ENCODE measurements at places on chromosomes 12 and 14. TPM values are rescaled to one million over a fixed set of nuclear protein-coding genes. Genes with fewer than 3 reads are reported as not detected.

GRCh38 chr12:53057816-53058500 is 8.1 kb downstream of the TNS2 start:
- no peak for DNase-seq

GRCh38 chr12:132639956-132640520 is 21.5 kb downstream of the P2RX2 start:
- no peak for DNase-seq

Gene DDN
- total RNA-seq: 0.09 TPM

- DNase-seq: no peak
Measured at GRCh38 chr14:56243110-56243509, 124.9 kb downstream of the PELI2 start.

Gene HCAR2
- total RNA-seq: not detected

DNA sequence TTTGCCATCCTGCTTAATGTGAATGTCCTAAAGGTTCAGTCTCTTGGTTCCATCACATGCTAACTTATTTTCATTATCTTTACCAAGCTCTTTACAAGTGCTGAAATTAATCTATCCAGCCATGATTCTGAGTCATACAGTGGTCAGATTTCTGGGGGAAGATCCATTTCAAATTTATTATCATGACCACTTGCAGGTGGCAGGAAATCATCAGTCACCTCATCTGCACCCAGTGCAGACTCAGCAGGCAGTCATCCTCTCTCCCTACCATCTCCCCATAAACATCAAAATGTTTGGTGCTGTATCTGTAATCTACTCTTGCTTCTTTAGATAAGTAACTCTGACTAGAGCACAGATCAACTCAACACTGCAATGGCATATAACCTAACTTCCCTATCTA is 23.5 kb downstream of the ATG14 start:
- DNase-seq: no peak

Gene ATP2A2
- 139 TPM for total RNA-seq

- DNase-seq: no peak
Measured at GRCh38 chr12:43761500-43761899, 2.7 kb downstream of the IRAK4 start.

- peak; percentile 97 for DNase-seq
Measured at GRCh38 chr14:54676812-54677708, 110.1 kb downstream of the SAMD4A start.

DNA sequence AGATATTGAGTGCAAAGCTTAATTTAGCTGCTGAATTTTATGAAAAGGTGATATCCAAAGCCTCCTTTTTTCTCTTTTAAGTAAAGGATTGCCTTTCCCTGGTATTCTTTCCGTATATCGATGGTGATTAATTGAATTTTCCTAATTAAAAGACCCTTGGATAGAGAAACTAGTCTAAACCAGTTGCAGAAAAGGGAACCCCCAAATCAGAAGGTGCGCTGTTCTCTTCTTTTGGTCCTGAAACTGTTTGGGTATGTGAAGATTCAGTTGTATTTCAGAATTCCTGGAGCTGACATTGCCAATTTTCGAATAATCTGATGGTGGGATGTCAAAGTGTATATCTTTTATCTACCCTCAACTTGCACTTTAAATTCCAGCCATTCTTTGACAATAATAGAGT is 1.9 kb downstream of the GPHN start:
- peak; percentile 6 for DNase-seq

DNA sequence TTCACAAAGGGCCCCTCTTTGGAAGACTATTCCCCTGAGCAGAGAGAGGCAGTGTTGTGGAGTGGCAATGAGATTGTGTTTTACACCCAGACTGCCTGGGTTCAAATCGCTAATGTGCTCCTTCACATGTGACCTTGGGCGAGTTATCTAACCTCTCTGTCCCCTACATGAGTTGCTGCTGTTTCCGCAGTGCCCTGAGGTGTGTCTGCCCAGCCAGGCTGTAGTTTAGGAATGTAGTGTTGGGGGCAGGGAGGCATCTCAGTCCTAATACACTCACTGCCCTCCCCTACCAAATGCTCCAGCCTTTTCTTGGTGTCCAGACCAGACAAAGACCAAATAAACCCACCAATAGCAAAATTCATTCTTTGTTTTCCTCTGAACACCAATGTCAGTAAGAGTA is 78.6 kb downstream of the SLC24A4 start:
- DNase-seq: no peak

Gene ATG2B
- 15.9 TPM for total RNA-seq

Gene EML5
- under 0.01 TPM for total RNA-seq

Gene DAO
- not detected for total RNA-seq

DNA sequence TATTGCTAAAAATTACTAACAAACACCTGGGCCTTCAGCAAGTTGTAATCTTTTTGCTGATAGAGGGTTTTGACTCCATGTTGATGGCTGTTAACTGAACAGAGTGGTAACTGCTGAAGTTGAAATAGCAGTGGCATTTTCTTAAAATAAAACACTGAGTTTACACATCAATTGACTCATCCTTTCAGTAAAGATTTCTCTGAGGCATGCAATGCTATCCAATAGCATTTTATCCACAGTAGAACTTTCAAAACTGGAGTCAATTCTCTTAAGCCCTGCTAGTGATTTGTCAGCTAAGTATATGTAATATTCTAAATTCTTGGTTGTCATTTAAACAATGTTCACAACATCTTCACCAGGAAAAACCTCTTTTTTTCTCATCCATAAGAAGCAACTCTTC is 59.5 kb downstream of the CMAS start:
- no peak for DNase-seq

GRCh38 chr12:72330301-72330700 is 58.1 kb downstream of the TRHDE start:
- DNase-seq: no peak

Gene AGAP2
- total RNA-seq: 0.27 TPM

Measured in fibroblast of the aortic adventitia (primary cell).